ENCODE measurements at places on chromosomes 3 and 15.

- DNase-seq, result no peak
These were observed 95.0 kb upstream of the FNDC3B start for GRCh38 chr3:171944118-171945016.

DNA sequence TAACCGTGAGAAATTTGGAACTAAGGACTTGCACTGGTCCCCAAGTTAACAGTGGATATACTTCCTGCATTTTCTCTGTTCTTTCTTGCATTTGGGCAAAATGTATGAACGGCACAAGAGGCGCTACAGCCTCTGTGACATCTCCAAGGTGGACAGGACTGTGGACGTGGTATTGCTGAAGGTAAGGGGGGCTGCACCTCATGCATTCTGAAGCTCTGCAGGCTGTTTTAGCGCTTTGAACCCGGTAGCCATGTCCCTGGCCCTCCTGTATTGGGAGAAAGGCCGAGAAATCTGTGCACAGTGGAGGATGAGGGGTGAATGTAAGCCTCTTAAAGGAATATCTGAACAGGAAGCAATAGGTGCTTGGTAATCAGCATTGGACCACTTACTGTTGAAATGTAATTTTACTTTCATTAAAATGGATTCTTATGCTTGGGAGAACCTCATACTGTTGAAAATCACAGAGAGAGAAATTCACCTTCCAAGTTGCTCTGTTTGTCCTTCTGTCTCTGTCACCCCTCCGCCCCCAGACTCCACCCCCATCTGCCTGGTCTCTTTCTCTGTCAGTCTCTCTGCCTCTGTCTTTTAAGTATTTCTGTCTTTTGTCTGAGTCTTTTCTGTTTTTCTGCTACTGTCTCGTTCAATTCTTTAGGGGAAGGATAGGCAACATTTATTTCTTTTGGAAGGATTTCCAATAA, 174.6 kb downstream of the KLHL25 start:
- peak; percentile 28 for DNase-seq

DNA sequence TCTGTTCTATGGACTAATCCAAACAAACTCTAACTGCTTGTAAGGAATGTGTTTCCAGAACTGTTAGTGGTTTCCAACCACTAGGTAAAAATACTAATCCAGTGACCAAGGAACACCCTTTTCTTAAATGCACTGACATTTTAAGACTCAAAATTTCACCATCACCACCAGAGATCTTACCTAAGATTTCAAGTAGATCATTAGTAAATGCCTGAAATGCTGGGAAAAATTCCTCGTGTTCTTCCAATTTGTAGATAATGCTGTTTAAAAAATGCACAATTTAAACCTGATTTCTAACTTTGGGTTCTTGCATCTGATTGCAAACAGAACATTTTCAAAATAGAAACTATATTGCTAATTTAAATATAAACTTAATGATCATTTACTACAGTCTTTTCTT, 63.4 kb downstream of the ESYT3 start:
- no peak for DNase-seq

DNA sequence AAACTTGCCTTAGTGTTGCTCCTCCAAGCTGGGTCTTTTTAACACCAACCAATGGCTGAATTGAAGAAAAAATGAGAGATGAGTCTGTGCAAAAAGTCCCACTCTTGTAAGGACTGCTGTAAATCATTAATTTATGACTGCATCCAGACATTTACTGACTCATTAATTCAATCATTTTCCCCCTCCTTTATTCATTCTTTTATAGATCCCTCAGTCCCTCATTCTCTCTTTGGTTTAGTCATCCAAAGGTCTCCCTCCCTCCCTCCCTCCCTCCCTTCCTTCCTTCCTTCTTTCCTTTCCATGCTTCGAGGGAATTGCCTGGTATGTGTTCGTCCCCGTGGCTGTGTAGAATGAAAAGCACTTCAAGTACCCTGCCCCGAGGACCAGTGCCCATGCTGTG, 35.3 kb upstream of the MRPS22 start:
- DNase-seq, result no peak

- no peak for DNase-seq
These were observed 4.2 kb downstream of the GPR171 start for GRCh38 chr3:151198849-151199248.

GRCh38 chr15:100328796-100329195, 13.0 kb downstream of the ADAMTS17 start:
- no peak for DNase-seq

GRCh38 chr3:18372786-18373405, 52.2 kb downstream of the SATB1 start:
- no peak for DNase-seq

DNA sequence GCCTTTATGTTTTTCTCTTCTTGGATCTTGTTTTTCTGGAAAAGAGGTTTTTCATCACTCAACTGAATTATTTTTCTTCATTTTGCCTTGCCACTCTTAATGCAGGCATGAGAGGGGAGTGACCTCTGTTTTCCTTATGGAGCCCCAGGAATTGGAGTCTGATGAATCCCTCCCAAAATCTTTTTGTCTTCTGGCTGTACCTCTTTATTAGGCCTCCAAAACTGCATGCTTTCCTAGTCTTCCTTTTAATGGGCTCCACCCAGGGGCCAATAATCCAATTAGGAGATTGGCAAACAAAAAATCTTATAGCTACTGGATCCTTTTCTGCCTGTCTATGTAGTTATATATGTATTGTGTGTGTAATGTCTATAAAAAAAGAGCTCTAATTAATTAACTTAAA, 192.4 kb upstream of the PEX5L start:
- no peak for DNase-seq

- DNase-seq, result no peak
These were observed 894.2 kb downstream of the ROBO1 start for GRCh38 chr3:78873641-78874040.

DNA sequence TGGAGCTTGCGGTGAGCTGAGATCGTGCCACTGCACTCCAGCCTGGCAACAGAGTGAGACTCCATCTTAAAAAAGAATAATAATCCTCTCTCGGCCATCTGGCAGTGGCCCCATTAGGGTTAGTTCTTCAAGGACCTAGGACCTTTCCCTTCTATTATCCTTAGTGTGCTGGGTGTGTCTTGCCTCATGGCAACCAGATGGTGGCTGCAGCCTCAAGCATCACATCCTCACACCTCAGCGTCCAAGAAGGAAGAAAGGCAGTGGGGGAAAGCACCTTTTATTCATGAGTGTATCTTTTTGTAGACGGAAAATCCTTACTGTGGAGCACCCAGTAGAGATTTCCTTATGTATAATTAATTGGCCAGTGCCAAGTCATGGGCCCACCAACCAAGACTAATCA, 42.7 kb upstream of the TFRC start:
- no peak for DNase-seq

DNA sequence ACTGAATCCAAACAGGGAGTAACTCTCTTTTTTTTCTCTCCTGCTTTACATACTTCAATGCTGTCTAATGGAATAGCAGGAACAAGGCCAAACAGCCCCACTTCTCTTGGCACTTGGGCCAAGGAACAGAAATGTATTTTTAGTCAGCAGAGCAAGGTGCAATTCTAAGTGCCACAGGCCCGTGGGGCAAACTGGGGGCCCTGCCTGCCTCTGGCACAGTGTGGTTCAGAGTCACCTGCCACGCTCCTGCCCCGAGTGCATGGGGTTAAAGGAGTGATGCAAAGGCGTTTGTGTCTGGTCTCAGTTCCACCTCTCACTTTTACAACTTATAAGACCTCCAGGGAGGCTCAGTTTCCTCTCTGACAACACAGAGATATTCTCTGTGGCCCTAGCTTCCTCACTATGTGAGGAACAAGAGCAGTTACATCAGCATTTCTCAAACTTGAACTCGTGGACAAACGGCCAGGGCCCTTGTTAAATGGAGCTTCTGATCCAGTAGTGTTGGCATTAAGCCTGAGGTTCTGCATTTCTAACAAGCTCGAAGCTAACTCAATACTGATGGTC, 51.3 kb downstream of the LRIG1 start:
- DNase-seq, result no peak
